ENCODE measurements at places on chromosomes 4 and X.

DNA sequence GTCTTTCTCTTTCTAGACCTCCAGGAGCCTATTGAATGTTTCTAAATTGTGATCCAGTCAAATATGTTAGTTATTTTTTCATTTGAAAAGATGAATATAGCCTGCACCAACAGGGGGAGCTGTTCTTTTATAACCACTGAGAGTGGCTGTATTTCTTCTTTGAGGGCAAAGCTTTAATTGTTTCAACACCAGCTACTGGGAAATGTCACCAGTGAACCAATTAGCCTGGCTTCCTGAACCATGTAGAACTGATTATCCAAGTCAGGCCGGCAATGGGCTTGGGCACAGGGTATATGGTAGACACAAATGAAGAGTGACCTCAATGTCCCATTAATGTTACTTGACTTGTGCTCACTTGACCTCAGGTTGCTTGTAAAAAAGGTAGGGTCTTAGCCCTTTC lies 4.8 kb upstream of the DAPP1 start:
- no peak for DNase-seq

GRCh38 chrX:134418317-134419113 lies 41.5 kb upstream of the HPRT1 start:
- DNase-seq = no peak

- no peak for DNase-seq
Measured at GRCh38 chr4:145295547-145295946, 115.2 kb upstream of the OTUD4 start.

- DNase-seq = no peak
Measured at GRCh38 chrX:155857561-155857960, 23.6 kb upstream of the VAMP7 start.

DNA sequence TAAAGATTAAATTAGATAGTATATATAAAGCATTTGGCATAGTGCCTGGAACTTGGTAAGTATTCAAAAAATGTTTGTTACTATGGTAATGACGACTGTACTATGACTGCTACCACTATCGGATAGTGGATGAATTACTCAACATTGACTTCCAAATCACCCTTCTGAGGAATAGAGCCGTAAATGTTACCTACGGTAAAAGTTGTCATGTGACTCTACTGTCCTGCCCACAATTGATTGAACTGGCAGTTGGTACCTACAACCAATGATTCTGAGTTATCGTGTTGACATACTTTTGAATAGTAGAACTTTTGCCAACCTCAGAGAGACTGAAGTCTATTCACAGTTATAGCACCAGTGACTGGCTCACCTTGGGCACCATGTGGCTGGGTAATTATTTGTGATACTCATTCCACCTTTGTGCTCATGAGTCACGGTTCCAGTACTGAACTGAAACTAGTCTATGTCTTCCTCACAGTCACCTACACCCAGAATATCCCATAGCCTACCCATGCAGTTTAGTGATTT lies 185.5 kb upstream of the PITX2 start:
- no peak for DNase-seq

- DNase-seq = no peak
Measured at GRCh38 chr4:113497154-113497884, 264.2 kb downstream of the CAMK2D start.

DNA sequence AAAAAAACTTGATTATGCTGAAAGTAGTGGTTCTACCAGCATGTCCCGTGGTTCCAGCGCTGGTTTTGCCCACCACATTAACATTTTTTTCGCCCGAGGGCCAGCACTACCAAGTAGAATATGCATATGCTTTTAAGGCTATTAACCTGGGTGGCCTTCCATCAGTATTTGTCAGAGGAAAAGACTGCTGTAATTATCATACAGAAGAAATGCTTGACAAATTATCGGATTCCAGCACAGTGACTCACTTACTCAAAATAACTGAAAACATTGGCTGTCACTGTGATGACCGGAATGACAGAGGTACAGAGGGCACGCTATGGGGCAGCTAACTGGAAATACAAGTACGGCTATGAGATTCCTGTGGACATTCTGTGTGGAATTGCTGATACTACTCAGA lies 34.6 kb downstream of the PRPS2 start:
- no peak for DNase-seq

DNA sequence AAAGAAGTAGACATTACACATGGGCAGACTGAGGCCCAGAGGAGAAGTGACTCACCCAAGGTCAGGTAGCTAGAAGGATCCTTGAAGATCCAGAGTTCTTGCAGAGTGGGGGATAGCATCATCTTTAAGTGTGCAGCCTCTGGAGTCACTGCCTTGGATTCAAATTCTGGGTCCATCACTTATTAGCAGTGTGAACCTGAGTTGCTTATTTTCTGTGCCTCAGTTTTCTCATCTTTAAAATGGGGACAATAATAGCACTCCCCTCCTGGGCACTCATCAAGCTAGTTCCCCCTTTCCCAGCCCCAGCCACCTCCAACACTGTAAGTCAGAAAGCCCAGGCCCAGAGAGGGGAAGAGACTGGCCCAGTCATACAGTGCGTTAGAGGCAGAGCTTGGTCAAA lies 141.8 kb upstream of the PJA1 start:
- DNase-seq = no peak

- DNase-seq = peak; percentile 22
Measured at GRCh38 chr4:21470535-21470934, 478.0 kb downstream of the KCNIP4 start.

DNA sequence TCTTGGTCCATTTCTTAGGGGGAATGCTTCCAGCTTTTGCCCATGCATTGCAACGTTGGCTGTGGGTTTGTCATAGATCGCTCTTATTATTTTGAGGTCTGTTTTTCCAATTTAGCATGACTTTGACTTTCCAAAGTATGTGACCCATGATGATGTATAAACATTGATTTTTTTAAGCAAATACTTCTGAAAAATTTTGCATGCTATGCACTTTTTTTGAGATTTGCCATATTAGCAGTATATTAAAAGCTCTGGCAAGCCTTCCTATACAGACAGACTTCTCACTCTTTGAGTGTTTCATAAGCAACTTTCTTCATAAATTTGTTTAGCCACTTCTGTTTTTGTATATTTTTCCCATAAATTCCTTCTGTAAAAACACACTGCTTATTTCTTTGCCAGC lies 746.4 kb upstream of the LCORL start:
- no peak for DNase-seq

DNA sequence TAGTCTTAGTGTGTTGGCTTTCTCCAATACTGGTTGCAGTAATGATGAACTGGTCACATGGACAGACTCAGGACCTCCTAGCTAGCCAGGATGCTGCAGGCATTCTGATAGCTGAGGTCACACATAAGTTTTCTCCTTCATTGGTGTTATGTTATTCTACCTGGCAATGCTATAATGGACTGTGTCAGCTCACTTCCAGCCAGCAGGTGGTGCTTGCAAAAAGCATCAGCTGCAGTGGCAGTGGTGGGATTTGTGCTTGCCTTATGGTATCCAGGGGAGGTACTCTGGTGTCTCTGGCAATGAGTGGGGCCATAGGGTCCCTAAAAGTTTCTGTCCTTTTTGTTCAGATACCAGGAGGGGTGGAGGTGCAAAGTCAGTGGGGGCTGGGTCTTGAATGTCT lies 33.6 kb downstream of the ZNF330 start:
- DNase-seq = no peak

GRCh38 chrX:87813566-87813965 lies 296.0 kb downstream of the KLHL4 start:
- no peak for DNase-seq

- no peak for DNase-seq
Measured at GRCh38 chr4:112386071-112386470, 88.9 kb downstream of the ALPK1 start.

DNA sequence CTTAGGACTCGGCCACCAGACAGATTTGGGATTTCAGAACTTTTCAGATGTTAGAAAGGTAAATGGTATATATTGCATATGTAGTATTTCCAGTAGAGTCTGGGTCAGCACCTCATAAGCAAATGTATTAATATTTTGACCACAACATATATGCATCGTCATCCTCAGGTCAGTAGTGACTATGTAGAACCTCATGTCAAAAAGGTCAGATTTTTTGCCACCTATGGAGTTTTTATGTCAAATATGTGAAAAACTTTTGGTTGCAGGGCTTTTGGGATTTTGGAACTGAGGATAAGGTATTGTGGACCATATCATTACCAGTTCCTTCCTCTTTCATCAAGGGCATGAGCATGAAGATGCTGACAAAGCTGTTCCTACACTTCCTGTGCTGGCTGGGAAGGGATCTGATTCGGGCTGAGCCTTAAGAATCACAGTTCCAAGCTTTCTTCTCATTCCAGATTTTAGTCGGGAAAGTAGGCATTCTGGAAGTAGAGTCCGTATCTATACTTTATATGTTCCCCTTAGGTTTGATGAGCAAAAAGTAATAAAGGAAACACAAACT lies 183.0 kb upstream of the PGRMC2 start:
- no peak for DNase-seq

- DNase-seq = no peak
Measured at GRCh38 chr4:142713282-142714030, 132.6 kb downstream of the INPP4B start.

- DNase-seq = no peak
Measured at GRCh38 chrX:103343105-103343504, 13.1 kb downstream of the TCEAL7 start.

- no peak for DNase-seq
Measured at GRCh38 chr4:152682143-152682941, 2.5 kb upstream of the TMEM154 start.

DNA sequence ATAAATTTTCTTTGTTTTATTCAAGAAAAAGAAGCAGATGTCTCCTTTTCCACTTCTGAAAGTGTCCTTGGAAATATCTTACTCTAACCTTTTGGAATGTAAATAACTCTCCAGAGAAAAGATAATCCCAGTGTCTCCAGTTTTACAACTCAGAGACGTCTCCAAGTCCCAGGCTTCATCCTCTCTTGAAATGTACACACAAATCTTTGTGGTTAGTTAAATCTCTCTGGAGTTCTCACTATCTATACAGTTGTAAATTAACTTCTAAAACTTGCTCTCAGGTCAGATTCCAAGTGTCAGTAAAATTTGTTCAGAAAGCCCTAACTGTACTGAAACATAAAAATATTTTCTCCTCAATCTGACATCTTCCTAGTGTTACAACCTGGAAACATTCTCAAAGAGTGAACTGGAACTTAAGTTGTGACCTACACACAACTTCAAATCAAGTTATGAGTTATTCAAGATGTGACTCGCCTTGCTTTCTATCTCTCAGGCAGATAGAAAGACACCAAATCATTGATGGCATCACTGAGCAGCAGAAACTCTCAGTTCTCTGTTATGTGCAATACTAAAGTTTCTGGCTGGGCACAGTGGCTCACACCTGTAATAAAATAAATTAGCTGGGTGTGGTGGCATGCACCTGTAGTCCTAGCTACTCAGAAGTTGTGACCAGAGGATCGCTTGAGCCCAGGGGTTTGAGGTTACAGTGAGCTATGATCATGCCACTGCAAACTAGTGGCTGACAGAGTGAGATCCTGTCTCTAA lies 284.2 kb downstream of the RCHY1 start:
- no peak for DNase-seq

GRCh38 chrX:69365349-69365748 lies 138.8 kb upstream of the NALF2 start:
- no peak for DNase-seq

- no peak for DNase-seq
Measured at GRCh38 chr4:123652476-123652875, 255.9 kb downstream of the SPRY1 start.

DNA sequence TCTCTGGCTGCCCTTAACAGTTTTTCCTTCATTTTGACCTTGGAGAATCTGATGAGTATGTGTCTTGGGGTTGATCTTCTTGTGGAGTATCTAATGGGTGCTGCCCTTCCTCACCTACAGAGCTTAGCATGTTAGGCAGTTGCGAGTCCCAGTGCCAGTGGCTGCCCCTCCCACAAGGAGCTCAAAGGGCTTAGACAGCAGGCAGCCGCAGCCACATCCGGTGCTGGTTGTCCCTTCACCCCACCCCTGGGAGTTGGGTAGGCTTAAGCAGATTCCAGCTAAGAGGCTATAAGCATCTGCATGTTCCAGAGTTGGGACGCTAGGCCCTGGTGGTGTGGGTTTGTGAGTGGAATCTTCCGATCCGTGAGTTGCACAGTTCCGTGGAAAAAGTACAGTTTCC lies 322.1 kb upstream of the ARX start:
- DNase-seq = no peak

GRCh38 chr4:90419124-90419711 lies 292.0 kb downstream of the CCSER1 start:
- peak; percentile 37 for DNase-seq

- no peak for DNase-seq
Measured at GRCh38 chr4:6750286-6751221, 32.0 kb upstream of the KIAA0232 start.

DNA sequence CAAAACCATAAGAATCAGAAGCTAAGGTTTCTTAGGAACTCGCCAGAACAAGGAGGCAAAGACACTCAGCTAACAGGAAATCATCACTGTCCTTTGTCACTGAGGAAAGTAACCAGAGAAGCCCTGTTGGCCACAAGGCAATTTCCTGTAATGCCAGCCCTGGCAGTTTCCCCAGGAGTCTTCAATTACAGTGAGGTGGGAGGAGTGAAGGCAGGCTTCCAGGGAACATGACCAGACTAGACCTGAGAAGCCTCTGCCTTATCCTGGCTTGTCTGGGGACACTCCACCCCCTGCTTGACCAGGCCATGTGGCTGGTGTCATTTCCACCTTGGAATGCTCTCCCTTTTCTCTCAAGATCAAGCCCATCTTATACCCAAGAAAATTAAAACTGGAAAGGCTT lies 125.3 kb downstream of the COL4A6 start:
- DNase-seq = no peak

DNA sequence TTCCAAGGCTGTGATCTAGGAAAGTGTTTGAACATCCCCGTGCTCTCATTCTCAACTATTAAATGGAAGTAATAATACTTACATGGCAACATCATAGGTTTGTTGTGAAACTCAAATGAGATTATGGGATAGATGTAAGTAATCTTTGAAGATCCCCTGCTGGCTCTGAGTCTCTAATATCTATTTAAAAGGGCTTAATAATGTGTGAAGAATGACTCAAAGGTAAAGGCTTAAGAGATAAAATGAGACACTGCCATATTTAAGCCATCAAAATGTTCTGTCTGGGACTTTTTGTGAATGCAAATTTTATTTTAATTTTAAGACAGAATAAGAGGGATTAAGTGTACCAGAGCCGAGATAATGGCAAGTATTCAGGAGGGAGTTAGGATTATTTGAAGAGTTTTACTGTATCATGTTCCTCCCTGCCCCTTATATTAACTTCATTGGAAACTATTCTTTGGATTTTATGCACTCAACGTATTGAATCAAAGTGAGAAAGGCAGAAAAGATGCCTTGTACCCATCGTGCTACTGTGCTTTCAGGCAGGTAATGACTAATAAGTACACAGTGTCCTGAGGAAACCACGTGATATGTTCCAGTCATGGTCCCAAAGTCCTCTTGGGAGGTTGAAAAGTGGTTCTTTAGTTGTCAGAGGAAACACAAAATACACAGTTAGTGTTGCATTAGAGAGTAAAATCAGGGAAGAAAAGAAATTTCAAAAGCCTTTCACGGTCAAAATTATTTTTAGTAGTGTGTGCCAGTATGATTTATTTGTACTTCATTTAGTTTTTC lies 192.4 kb downstream of the RBM46 start:
- no peak for DNase-seq

All from DMS79 (cell line).